ENCODE measurements at places on chromosomes 6 and 20.

GRCh38 chr6:137878029-137878428 is 11.0 kb downstream of the TNFAIP3 start:
- DNase-seq: no peak

DNA sequence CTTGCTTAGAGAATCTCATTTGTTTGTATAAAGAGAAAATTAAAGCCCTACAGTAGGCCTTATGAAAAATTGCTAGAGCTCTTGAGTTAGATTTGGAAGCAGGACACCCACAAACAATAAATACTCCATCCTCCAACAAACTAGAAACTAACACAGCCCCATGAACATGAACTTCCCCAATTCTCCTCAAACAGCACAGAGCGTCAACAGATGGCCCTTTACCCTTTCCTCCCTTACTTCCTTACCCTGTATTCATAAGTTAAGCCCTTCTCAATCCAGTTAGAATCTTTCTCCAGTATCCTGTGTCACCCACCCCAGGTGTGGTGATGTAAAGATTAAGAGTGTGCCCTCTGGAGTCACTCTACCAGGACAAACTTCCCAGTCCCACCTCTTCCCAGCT is 113.7 kb downstream of the UNC5CL start:
- no peak for DNase-seq

- DNase-seq: no peak
Observed at GRCh38 chr6:168711049-168711640, 270.2 kb downstream of the SMOC2 start.

DNA sequence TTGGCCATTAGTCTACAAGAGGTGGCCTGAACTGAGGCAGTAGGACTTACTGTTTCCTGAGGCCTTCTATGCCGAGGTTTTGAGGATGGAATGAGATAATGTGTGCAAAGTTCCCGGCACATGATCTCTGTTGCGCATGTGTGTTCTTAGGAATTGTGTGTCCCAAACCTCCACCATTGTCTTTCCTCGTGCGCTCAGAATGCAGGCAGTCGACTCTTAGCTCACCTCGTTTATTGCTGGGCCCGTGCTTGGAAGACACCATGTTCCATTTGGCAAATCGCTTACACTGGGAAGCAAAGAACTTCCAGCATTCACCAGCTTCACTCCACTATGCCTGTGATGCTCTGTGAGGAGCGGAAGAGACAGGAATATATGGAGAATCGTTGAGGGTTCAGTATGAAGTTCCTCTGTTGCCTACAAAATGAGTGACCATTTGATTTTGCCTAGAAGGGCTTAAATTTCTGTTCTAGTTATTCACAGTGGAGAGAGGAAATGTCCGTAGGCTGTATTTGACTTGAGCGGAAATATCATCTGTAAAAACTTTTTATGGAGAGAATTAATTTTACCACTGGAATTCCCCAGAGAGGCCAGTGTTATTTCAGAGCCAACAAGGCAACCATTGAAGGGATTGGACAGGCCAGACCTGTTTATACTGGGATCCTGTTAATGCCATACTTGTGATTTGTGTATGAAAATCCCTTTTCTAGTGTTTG is 75.7 kb upstream of the CLDN20 start:
- DNase-seq: no peak

DNA sequence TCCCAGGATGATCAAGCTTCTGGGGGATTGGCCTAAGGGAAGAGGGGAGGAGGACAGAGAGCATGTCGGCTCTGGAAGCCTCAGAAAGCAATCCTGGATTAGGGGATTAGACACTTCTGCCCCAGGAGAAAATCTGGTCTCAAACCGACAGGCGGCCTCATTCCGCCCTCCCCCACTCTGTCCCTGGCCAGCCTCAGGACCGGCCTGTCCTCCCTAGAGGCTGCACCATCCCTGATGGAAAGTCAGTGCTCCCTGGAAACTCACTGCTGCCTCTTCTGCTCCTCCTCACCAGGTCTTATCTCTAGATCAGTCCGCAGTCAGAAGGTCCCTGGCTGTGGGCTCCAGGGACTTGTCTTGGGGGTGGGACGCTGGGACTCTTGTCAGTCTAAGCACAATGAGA is 905 bp upstream of the SLC12A5 start:
- DNase-seq: no peak

GRCh38 chr6:19613678-19614077 is 223.5 kb upstream of the ID4 start:
- no peak for DNase-seq

- DNase-seq: no peak
Observed at GRCh38 chr6:3319610-3320200, 61.0 kb downstream of the PSMG4 start.

DNA sequence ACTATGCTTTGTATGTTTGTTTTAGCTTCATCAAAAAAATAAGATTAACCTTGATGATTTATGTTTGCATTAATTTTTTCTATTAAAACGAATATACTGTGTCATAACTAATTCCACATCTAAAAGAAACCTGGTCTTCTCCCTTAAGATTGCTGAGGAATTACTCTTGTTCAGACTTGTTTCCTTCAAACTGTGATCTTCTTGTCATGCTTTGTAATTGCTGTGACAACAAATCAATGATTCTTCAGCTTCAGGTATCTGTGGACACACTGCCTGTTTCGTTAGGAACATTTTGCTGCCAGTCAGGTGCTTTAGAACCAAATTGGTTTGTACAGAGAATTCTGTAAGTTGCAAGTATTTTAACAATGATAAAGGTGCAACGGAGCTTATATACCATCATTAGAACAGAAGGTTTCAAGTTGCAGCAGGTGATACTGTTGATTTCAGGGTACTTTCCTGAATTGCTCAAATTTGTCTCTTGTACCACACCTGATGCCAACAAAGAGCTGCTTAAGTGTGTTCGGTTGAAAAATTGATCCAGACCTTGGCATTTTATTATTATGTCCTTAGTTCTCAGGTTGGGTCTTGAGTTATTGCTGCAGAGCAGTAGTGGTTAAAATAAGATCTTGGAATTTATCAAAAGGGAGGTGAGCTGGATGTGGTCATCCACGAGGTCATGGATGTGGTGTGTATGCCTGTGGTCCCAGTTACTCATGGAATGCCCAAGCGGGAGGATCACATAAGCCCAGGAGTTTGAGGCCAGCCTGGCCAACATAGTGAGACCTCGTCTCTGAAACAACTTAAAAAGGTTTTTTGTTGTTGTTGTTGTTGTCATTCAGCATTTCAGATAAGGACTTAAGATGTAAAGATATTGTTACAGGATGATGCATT is 19.5 kb downstream of the SYTL3 start:
- DNase-seq: no peak

DNA sequence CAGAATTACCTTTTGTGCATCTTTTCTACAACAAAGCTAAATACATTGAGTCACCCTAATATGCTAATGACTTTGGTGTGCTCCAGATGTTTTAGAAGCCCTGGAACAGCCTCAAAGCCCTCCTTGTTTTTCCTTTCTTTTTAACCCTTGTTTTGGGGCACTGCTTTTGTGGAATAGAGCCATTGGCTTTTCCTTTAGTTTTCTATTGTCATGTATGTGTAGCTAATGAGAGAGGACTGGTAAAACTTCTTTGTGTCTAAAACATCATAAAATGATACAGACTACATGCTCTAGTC is 158.8 kb downstream of the JARID2 start:
- no peak for DNase-seq

DNA sequence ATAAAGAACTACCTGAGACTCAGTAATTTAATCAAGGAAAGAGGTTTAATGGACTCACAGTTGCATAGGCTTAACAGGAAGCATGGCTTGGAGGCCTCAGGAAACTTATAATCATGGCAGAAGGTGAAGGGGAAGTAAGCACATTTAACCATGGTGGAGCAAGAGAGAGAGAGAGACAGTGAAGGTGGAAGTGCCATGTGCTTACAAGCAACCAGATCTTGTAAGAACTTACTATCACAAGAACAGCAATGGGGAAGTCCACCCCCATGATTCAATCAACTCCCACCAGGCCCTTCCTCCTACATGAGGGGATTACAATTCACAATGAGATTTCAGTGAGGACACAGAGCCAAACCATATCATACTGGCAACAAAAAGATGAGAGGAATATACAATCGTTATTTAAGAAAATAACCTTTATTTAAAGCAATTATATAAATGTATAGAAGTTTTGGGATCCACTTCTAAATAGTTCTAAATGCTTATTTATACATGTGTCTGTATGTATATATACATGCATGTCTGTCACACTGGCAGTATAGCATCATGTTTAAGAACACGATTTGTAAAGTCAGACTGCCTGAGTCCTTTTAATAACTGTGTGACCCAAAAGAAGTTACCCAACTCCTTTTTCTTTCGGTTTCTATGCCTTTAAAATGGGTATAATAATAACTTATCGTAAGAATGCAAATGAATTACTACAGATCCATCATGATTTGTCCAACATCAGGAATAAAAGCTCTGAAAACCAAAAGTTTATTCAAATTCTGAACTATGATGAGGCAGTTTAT is 255.7 kb upstream of the THEMIS start:
- no peak for DNase-seq

- peak; percentile 65 for DNase-seq
Observed at GRCh38 chr6:56954403-56955170, at the start of gene BEND6. BEND6 (plus strand) TSS chr6:56955107; CDS start chr6:56981811, 26,704 bp downstream.

- DNase-seq: peak; percentile 26
Observed at GRCh38 chr20:3616250-3616649, 46.9 kb downstream of the GFRA4 start.

DNA sequence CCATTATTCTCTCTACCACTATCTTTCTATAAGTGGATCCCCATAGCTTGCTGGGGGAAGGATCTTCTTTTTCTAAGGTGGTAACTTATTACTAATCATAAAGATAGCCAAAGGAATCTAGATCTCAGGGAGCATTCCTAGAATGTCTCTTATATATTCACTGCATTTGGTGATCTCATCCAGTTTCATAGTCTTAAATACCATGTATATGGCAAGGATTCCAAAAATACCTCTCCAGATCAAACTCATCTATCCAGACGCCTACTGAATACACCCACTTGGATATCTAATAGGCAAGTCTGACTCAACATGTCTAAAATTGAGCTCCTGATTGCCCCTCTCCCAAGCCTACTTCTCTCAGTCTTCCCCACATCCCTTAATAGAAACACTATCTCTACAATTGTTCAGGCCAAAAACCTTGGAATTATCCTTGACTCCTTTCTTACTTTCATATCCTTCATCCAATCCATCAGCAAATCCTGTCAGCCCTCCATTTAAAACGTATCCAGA is 264.4 kb downstream of the HACE1 start:
- DNase-seq: no peak

DNA sequence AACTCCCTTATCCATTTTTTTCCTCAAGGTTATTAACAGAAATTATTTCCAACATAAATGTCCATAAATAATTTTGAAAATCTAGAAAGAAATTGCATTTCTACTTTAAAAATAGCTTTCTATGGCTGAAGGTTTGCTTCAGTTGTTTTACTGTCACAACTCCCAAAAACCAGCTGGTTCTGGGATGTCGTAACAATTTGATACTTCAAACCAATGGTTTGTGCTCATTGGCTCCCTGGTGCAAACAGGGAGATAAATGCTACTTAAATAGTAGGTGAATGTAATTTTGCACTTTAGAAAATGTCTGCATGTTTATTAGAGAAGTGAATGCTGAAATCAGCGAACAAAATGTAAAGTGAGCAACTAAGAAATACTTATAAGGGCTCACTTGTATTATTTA is 31.1 kb downstream of the LAMA2 start:
- DNase-seq: no peak

- no peak for DNase-seq
Observed at GRCh38 chr6:150145427-150145826, 2.6 kb downstream of the PPP1R14C start.

DNA sequence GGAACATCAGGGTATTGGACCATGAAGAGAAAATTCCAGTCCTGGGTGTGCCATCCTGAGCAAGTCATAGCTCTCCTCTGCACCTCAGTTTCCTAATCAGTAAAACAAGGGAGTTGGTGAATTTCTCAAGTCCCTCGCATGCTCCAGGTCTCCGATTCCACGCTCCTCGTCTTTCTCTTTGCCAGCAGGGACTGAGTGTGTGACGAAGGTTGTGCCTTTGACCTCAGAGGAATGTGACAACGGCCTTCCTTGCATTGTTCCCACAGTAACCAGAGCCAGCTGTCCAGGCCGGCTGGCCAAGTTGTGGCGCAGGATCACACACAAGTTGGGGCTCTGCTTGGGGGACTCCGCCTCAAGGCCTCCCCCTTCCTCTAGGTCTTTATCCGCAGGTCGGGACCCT is 217.3 kb downstream of the ATXN1 start:
- DNase-seq: no peak

- DNase-seq: no peak
Observed at GRCh38 chr6:113039005-113039404, 691.9 kb downstream of the RFPL4B start.

- DNase-seq: no peak
Observed at GRCh38 chr20:62083312-62083711, 17.6 kb upstream of the TAF4 start.

GRCh38 chr6:105900125-105900937 is 185.8 kb upstream of the PRDM1 start:
- DNase-seq: no peak

- DNase-seq: no peak
Observed at GRCh38 chr6:193773-194310, 98.4 kb upstream of the DUSP22 start.
